Endodermal cell (in vitro differentiated cells): ENCODE measurements at places on chromosomes 3 and 15. TPM values are rescaled to one million over a fixed set of nuclear protein-coding genes. Genes with fewer than 3 reads are reported as not detected.

DNA sequence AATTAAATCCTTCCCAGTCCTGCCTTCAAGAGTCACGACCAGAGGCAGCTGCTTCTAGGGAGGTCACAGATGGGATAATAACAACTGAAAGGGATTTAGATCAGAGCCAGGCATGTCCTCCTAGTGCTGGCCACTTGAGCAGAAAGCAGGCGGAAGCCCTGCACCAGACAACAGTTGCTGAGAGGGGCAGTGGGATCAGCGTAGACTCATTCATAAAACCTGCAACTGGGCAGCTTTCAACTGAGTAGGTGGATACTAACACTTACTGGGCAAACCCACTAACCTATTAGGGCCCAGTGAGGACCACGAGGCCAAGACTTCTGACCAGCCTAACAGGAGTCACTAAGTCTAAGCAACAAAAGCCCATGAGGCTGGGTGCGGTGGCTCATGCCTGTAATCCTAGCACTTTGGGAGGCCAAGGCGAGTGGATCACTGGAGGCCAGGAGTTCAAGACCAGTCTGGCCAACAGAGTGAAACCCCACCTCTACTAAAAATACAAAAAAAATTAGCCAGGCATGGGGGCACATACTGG is 67.0 kb downstream of the DAPK2 start:
- H3K27me3 ChIP-seq, result no peaks in the 10 kb centered on the region
- H3K27ac ChIP-seq, result peak overlapping the region; percentile 42
- H3K4me3 ChIP-seq, result no peak overlapping the region
- peaks cover 4% of the 10 kb centered on the region for H3K4me1 ChIP-seq

- no peaks in the 10 kb centered on the region for H3K27me3 ChIP-seq
- no peaks in the 10 kb centered on the region for H3K36me3 ChIP-seq
Observed at GRCh38 chr3:87207460-87207859, 19.6 kb upstream of the CHMP2B start.

DNA sequence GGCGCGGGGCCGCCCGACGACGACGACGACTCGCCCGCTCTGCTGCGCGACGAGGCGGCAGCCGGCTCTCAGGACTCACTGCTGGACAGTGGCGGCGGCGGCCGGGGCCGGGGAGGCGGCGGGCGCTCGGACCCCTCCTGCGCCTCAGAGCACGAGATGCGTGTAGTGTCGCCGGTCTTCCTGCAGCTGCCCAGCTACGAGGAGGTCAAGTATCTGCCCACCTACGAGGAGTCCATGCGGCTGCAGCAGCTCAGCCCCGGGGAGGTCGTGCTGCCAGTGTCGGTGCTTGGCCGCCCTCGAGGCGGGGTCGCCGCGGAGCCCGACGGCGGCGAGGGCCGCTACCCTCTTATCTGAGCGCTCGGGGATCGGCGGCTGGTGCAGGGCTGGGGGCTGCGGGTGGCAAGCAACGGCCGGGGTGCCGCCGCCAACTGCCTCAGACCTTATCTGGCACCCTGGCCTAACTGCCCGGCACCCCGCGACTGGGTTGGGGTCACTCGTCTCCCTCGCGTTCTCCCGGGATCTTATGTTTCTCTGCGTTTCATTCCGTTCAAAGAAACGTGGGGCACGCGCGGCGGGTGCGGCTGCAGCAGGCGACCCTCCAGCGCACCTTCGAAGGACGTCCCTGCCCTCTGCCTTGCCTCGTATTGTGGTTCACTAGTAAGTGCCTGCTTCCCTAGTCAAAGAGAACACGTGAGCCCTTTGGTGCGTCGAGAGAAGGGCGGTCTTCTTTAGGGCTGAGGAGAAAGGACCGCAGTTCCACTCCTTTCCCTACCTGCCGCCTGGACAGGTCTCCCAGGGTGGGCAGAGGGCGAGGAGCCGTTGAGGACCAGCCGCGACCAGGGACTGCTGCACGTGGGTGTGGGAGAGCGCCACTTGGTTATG is 1.0 kb downstream of the C3orf80 start:
- H3K27me3 ChIP-seq, result peaks cover 61% of the 10 kb centered on the region
- H3K4me3 ChIP-seq, result peak overlapping the region; percentile 69
- H3K36me3 ChIP-seq, result no peaks in the 10 kb centered on the region

DNA sequence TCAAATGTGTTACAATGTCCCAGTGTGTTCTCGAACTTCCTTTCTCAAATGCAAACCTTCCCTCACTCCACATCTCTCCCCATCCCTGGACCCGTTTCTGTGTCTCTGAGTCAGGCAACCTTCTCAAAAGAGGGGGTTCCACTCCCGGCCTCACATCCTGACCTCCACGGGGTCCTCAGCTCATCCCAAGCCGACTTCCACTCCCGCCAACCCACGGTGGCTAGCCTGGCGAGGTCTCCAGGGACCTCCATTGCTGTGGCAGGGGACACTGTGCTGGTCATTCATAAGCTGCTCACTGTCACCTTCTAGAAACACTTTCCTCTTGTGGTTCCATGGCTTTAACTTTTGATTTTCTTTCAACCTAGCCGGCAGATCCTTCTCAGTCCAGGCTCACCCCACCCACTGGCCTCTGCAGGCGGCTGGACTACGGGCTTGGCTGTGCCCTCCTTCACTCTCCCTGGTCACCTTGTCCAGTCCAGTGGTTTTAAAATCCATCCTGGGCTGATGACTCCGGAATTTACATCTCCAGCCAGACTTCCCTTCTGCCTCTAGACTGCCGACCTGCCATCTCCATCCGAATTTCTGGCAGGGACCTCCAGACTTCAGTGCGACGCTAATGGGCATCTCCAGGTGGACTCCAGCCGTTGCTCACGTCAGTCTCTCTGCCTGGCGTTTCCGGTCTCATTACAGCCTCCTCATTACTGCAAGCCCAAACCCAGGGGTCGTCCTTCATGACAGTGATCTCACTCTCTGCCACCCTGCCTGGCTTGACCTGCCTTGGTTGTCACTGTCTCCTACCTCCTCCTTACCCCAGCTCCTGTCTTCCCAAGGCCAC is 20.0 kb downstream of the ABTB1 start:
- H3K4me1 ChIP-seq, result peaks cover 7% of the 10 kb centered on the region
- no peak for DNase-seq
- no peaks in the 10 kb centered on the region for H3K27me3 ChIP-seq

DNA sequence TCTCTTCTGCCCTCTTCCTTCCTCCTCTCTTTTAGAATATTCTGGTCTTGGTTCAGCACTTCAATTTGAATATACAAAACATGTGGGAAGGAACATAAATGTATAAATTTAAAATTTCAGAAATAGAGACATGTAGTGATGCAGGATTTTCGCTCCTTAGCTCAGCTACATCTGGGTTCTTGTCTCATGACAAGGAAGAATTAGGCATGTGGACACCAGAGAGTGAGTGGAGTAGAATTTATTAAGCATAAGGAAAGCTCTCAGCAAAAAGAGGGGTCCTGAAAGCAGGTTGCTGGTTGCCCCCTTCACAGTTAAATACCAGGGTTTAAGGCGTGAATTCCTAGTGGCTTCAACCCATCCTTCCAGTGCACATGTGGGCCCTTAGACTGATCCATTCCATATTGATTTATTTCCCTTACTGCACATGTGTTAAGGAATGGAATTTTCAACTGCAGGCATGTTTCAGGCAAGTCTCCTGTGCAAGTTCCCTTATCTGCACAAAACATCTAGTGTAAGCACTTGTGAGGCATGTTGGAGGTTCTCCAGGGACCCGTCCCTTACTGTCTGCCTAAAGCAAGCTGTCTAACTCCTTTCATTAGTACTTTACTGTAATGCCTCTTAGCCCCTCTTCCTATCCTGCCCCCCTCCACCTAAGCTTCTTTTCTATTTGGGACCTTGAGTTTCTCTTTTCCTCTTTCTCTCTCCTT is 133.2 kb upstream of the STRIT1 start:
- H3K36me3 ChIP-seq, result no peaks in the 10 kb centered on the region

DNA sequence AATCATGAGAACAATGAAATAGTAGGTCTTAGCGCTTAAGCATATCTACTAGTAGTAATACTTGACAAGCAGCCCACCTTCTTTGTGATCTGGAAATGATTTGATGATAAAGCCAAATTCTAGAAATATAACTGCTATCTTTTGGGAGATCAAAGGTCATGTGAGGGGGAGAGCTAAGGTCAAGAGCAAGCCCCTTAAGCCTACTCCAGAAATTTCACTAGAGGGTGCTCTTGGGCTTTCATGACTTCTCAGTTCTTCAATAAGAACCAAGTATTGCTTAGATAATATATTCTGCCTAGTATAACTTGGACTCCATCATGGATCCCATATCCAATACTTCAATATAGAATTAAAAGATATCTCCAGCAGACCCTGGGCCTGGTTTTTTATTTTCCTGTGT is 319.6 kb downstream of the ZBTB20 start:
- no peaks in the 10 kb centered on the region for H3K27me3 ChIP-seq
- no peak overlapping the region for H3K4me3 ChIP-seq
- no peak overlapping the region for H3K27ac ChIP-seq
- peaks cover 6% of the 10 kb centered on the region for H3K4me1 ChIP-seq
- DNase-seq, result no peak
- H3K36me3 ChIP-seq, result no peaks in the 10 kb centered on the region

- no peaks in the 10 kb centered on the region for H3K36me3 ChIP-seq
- H3K4me3 ChIP-seq, result no peak overlapping the region
- H3K27me3 ChIP-seq, result no peaks in the 10 kb centered on the region
Observed at GRCh38 chr15:52509500-52510245, 19.0 kb downstream of the MYO5A start.

DNA sequence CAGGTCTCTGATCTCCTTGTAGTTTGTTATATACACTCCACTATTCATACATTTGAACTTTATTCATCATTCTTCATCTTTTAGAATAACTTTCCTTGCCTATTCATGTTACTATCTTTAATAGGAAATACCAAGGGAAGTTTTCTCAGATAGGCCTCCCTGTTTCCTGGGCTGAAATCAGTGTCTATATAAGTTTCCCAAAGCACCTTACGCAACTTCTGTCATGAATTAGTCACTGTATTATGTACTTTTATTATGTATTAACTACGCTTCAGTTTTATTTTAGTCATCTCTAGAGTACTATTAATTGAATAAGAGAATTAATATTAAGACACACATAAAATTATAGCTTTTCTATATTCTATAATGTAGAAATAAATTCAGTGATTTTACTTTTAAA is 1481.5 kb downstream of the OTOL1 start:
- H3K4me1 ChIP-seq, result no peaks in the 10 kb centered on the region
- H3K27me3 ChIP-seq, result no peaks in the 10 kb centered on the region
- no peak overlapping the region for H3K27ac ChIP-seq
- no peaks in the 10 kb centered on the region for H3K36me3 ChIP-seq

- H3K4me3 ChIP-seq, result peak overlapping the region; percentile 47
- no peak for DNase-seq
- no peaks in the 10 kb centered on the region for H3K4me1 ChIP-seq
- no peaks in the 10 kb centered on the region for H3K36me3 ChIP-seq
- no peak overlapping the region for H3K27ac ChIP-seq
Observed at GRCh38 chr15:90512981-90513380, 16.7 kb upstream of the CRTC3 start.

DNA sequence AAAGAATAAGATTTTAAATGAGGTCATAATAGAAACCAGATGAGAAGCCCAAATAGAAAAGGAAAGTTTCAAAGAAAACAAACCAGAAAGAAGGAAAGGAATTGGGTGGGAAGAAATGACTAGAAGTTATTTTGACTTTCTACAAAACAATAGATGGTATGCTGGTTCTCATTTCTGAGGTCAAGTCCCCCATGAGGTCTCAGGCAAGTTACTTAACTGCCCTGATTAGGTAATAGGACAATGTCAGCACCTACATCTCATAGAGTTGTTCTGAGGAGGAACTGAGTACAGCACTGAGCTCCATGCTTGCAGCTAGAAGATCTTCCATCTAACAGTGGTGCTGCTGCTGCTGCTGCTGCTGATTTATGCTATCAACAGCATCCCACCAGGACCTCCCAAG is 185.9 kb downstream of the ERC2 start:
- no peaks in the 10 kb centered on the region for H3K36me3 ChIP-seq
- no peaks in the 10 kb centered on the region for H3K27me3 ChIP-seq
- no peak for DNase-seq
- H3K27ac ChIP-seq, result no peak overlapping the region
- peaks cover 12% of the 10 kb centered on the region for H3K4me1 ChIP-seq
- no peak overlapping the region for H3K4me3 ChIP-seq

Gene GOLGA6L4
- total RNA-seq, result 4.3 and 4.5 TPM in 2 replicates

Gene KCNH8
- 12.6 and 15.0 TPM in 2 replicates for total RNA-seq

Gene XCR1
- total RNA-seq, result not detected in 3 replicates

Gene FGF7
- total RNA-seq, result not detected in 2 replicates
